ENCODE measurements at places on chromosomes 12 and 14. TPM values are rescaled to one million over a fixed set of nuclear protein-coding genes. Genes with fewer than 3 reads are reported as not detected.

The PPP1CC gene
- total RNA-seq = 178 TPM

The SSTR1 gene
- total RNA-seq = 10.5 TPM

The PTPN6 gene
- 43.9 TPM for total RNA-seq

The NR1H4 gene
- 30.5 TPM for total RNA-seq

The HCAR3 gene
- total RNA-seq = not detected

The TMEM132C gene
- total RNA-seq = 0.40 TPM

The FAM222A gene
- total RNA-seq = 4.7 TPM

The CEBPE gene
- total RNA-seq = not detected

The TRIM9 gene
- total RNA-seq = 6.2 TPM

The ORAI1 gene
- total RNA-seq = 15.5 TPM

The DTX3 gene
- 3.7 TPM for total RNA-seq

The INHBC gene
- total RNA-seq = not detected

DNA sequence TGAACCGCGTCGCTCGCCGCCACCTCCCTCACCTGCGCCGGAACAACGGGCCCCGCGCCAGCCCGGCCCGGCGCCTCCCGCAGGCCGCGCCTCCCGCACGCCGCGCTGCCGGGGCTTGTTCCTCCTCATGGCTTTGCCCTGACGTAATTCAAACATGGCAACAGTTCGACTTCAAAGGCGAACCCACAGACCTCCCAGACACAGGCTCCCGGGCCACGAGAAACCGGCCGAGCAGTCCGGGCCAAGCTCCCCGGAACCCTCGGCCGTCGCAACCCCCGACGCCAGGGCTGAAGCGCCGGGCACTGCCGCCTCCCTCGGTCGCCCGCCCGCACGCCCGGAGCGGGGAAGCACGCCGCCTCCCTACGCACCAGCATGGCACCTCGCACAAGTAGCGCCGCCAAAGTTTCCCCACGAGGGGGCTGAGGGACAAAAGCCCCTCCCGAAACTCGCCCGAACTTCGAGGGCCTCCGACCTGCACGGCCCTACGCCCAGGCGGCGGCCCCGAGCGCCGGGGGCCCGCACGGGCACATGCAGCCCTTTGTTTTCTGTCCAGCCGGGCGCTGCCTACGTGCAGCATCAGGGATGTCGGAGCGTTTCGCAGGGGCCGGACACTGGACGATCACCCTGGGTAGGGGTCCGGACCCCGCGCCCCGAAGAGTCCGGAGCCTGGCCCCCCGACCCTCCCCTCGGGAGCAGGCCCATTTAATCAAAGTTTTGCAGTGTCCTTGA lies 1.7 kb downstream of the SINHCAF start:
- DNase-seq = peak; percentile 82

GRCh38 chr12:64773386-64773785 lies 14.2 kb upstream of the GNS start:
- no peak for DNase-seq

DNA sequence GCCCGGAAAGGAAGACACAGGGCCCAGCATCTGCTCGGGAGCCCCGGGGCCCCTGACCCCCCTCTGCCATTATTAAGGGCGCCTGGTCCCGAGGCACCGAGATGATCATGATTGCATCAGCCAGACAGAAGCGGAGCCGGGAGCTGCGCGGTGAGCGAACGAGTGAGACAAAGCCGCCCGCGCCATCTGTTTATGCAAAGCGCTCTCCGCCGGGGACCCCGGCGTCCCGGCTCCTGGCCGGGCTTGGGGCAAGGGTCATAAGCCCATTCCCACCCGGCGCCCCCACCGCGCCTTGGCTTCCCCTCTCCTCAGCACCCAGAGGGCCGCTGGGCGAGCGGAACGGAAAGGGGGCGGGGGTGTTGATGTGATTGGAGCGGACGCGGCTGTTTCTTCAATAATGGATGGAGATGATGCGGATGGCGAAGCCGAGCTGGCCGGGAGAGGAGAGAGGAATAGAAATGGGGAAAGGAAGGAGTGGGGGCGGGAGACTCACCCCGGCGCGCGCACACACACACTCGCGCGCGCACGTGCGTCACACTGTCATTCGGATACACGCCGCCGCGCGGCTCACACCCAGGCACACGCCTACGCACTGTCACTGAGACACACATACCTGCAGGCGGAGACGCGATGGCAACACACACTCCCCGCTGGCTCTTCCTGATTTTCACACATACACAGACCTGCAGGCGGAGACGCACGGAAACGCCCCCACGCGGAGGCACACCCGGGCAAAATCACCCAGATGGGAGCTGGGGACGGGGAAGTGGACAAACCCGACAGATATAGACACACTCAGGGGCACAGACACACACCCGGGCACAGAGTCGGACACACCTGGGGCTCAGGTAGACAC lies 10.7 kb downstream of the STAC3 start:
- DNase-seq = peak; percentile 74

GRCh38 chr14:94887591-94887990 lies 117.7 kb upstream of the GSC start:
- DNase-seq = peak; percentile 9

GRCh38 chr12:4282892-4283511 lies 9.4 kb downstream of the CCND2 start:
- no peak for DNase-seq

DNA sequence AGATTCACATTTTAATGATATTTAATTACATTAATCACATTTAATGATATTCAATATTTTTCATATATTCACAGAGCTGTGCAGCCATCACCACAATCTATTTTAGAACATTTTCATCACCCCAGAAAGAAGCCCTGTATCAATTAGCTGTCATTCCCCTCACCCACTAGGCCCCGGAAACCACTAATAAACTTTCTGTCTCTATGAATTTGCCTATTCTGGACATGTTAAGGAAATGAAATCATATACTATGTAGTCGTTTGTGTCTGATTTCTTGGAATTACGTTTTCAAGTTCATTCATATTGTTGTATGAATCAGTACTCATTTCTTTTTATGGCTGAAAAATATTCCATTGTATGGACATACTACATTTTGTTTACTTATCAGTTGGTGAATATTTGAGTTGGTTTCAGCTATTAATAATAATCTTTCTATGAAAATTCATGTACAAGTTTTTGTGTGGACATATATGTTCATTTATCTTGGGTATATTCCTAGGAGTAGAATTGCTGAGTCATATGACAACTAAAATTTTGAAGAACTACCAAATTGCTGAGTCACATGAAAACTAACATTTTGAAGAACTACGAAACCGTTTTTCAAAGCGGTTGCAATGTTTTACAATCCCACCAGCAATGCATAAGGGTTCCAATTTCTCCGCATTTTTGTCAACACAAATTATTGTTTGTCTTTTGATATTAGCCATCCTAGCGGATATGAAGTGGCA lies 11.7 kb upstream of the OTOGL start:
- no peak for DNase-seq

DNA sequence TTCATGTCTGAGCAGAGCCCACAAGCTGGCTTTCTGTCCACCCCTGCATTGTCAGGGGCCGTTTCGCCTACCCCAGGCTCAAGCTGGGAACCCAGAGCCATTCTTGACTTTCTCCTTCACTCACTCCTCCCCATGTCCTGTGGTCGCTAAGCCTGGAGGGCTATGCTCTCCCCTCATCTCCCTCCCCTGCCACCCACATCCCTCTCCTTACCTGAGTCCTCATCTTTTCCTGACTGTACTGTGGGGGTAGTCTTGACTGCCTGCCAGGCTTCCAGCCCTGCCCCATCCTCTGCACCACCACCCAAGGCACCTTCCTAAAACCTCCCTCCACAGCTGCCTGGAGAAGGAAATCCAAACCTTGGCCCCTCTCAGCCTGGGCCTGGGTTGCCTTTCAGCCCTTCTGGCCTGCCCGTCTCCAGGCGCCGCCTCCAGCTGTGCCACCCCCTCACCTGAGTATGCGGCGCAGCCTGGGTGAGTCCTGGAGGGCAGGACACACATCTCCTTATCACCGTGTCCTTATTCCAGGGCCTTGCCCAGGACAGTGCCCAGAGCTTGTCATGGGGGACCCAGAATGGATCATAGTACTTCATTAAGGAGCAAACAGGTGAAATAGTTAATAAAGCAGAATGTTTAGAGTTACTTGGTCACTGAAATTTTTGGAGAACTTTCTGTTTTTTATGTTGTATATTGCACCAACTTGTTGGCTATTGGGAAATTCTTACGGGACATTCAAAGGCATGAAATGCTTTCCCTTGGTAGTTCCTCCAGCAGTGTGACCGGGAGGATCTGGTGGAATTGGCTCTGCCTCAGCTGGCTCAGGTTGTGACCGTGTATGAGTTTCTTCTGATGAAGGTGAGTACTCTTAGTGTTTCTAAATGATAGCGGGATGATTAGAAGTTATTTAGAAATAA lies 14.5 kb downstream of the ZNF839 start:
- no peak for DNase-seq

- no peak for DNase-seq
Measured at GRCh38 chr12:93090731-93091172, 161.7 kb upstream of the EEA1 start.

DNA sequence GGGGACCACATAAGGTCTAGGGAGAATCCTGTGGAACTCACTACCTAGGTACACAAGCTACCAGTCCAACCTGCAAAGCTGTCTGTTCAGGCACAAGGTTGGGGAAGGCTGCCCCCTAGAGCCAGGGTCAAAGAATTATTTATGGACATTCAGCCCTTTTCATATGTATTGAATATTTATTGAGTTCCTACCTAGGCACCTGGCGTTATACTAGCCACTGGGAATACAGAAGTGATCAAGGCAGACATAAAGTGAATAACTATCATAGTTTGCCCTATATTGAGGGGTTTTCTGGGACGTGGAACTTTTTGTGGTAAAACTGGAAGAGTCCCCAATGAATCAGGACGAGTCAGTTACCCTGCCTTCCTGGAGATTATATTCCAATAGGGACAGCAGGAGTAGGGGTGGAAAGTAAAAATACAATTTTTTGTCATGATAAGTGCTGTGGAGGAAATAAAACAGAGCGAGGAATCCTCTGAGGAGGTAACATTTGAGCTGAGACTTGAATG lies 5.8 kb upstream of the SLC48A1 start:
- DNase-seq = peak; percentile 65

- DNase-seq = no peak
Measured at GRCh38 chr14:29316936-29317335, 550.3 kb downstream of the FOXG1 start.

- no peak for DNase-seq
Measured at GRCh38 chr12:45214749-45215418, 1.0 kb upstream of the ANO6 start.

GRCh38 chr12:41186026-41186425 lies 2.1 kb upstream of the PDZRN4 start:
- no peak for DNase-seq

- DNase-seq = no peak
Measured at GRCh38 chr12:90399357-90399756, 555.6 kb downstream of the CCER1 start.

DNA sequence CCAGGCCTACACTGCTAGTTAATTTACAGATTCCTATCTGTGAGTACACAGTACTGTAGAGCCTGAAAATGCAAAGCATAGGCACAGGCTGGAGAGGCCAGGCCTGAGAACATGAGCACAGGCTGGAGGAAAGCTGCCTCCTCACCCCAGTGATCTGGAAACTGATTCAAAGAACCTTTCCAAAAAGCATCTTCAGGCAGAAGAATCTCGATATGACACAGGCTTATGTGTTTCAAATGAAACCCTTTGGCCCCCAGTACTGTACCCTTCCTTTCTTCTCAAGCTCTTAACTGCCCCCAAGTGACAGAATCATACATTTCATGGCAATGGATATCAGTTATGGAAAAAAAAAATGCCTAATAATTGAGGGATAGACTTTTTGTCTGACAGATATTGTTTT lies 122.0 kb downstream of the KCNC2 start:
- no peak for DNase-seq

DNA sequence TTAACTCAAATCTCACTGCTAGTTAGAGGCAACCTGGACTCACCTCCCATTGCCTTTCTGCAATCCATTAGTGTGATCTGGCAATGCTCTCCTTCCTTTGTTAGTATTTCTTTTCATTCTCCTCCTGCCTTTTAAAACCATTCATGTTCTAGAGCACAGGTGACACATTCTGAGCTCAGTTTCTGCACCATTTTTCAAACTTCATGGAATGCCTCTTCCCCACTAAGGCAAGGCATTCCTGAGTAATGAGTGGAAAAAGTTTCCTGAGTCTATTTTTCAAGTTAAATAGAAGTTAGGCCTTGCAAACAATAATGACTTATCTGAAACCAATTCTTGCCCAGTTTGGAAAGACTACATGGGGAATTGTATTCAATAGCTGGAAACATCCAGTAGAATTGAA lies 1001.8 kb downstream of the BCL11B start:
- no peak for DNase-seq

DNA sequence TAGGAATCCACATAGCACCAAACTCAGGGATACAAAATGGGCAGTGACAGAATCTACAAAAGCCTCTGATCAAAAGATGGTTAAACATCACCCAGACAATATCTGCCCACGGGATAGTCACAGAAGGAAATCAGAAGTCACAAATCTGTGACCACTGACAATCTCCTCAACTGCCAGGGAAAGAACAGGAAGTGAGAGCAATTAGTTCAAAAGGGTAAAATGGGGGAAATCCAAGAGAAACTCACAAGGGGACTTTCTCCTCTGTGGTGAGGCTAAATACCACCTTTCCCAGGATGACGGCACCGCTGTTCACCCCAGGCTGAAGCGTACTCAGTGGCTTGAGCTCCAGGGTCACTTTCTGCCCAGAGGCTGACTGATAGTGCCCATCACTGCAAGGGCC lies 10.7 kb downstream of the TTC5 start:
- no peak for DNase-seq

- DNase-seq = no peak
Measured at GRCh38 chr12:120950807-120951206, 27.5 kb upstream of the HNF1A start.

- DNase-seq = no peak
Measured at GRCh38 chr12:119649202-119649808, 18.6 kb upstream of the PRKAB1 start.

DNA sequence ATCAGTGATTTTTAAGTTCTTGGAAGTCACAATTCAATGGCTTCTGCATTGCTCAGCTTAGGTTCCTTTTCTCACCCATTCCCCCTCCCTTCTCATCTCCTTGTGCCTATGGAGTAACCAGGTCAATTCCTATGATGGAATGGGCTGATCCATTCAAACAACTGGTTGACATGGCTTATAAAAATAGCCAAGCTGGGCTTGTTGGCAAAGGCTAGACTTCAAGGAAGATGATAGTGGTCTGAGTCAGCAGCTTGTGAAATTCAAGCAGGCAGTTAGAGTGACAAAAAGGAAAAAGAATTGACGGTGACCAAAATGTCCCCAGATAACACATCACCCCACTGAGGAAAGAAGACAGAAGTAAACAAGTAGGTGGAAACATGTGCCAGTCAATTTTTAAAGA lies 119.9 kb upstream of the PCED1B start:
- DNase-seq = no peak

- DNase-seq = no peak
Measured at GRCh38 chr12:96359328-96359727, 40.9 kb downstream of the CDK17 start.

- DNase-seq = no peak
Measured at GRCh38 chr12:72264548-72265175, 7.5 kb upstream of the TRHDE start.

DNA sequence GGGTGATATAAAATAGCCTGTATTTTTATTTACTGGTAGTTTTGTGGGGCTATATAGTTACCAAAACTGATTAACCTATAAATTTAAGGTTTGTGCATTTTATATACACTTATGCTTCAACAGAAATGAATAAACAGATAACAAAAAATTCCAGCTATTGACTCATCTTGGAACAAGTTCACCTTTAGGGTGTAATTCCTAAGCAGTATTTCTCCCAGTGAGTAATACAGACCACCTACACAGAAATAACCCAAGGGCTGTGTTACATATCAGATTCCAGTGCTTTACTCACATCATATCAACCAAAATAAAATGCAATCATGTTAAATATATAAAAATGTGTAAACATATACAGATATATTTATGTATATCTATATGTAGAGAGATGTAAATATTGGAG lies 345.6 kb downstream of the ADAMTS20 start:
- no peak for DNase-seq

Measured in left colon (tissue), 2 donors.